Fibroblast of lung (primary cell): ENCODE measurements at places on chromosomes 4 and X.

- peak; percentile 56 for DNase-seq
These were observed 723 bp downstream of the MORC4 start for GRCh38 chrX:106999002-106999975.

GRCh38 chr4:15253349-15253748 lies 174.5 kb upstream of the C1QTNF7 start:
- DNase-seq, result no peak

DNA sequence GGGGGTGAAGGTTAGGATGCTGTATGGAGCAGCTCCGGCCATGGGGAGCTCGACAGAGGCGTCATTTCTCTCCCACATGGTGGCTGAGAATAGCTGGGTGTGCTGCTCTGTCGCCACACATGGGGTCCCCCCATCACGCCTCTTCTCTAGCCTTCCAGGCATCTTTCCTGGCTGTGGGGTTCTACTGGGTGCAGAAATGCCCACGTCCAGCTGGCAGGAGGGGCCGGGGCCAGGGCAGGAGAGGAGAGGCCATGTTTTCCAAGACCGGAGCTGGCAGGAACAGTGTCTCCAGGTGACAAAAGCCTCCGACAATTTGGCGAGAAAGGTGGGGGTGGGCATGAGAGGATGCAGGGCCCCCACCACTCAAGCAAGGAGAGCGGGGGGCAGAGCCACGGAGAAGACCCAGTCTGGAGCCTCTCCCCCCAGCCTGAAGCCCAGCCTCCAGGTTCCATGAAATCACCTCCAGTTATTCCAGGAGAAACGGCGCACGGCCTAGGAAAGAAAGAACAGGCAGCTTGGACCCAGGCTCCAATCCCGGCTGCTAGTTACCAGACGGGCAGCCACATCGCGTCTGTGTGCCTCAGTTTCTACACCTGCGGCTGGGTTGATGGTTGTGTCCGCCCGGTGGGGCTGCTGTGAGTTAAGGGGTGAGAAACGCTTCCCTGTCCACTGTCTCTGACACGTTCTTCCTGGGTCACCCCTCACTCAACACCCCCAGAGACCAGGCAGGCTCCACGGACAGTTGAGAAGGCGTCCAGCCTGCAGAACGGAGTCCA lies 27.4 kb upstream of the SPON2 start:
- no peak for DNase-seq

- DNase-seq, result no peak
These were observed 56.6 kb downstream of the STAP1 start for GRCh38 chr4:67615119-67615518.

GRCh38 chr4:40205259-40206198 lies 8.7 kb downstream of the RHOH start:
- no peak for DNase-seq

GRCh38 chrX:37315511-37316248 lies 33.5 kb upstream of the PRRG1 start:
- no peak for DNase-seq

DNA sequence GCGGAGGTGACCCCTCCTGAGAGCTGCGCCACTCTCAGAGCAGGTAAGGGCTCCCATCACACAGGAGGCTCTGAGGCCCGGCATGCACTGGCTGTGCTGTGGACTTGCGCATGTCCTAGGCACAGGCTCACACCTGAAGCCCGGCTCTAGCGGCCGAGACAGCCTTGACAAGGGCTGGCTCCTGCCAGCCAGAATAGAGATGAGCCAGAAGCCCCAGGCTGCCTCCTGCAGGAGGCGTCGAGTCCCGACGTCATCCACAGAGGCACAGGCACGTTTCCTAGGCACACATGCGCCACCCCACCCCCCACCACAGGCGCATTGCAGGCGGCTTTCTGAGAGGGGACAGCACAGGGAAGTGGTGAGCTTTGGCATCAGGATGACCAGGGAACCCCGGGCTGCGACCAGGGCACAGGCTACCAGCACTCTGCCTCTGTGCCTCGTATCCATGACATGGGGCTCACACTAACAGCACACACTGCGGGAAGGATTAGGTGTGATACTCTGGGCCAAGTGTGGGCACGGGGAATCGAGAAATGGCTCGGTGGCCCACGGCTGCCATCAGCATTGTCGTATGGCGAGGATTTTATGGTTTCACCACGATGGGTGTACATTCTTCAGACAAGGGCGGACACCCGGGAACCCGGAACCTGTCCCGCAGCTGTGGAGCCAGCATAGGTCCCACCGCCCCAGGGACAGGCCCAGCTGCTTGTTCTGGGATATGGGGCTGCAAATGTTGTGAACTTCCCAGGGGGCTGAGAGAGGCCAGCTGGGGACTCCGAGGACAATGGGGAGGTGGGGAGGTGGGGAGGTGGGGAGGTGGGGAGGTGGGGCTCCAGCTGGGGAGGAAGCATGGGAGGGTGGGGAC lies 90.7 kb upstream of the ADRA2C start:
- no peak for DNase-seq

- DNase-seq, result peak; percentile 16
These were observed 83.8 kb upstream of the GPR34 start for GRCh38 chrX:41604766-41605543.
